ENCODE measurements at places on chromosomes 7 and 10. TPM values are rescaled to one million over a fixed set of nuclear protein-coding genes. Genes with fewer than 3 reads are reported as not detected.

C7orf57 gene
- total RNA-seq = 1.6 TPM

DNA sequence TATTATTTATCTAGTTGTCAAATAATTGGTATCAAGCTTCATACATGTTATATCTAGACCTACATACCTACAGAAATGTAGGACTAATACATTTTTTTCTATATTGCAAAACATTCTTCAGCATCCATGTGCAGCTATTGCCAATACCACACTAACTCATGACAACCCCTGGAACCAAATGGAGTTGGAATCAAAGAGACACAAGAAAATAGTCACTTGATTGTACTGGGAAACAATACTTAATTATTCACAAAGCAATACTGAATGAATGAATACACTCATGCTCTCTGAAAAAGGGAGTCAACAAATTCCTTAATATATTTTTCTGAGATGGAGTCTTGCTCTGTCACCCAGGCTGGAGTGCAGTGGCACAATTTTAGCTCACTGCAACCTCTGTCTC, 10.4 kb upstream of the CFAP43 start:
- H3K27me3 ChIP-seq = no peaks in the 10 kb centered on the region
- H3K4me3 ChIP-seq = no peak overlapping the region
- DNase-seq = no peak

SEC31B gene
- total RNA-seq = 16.0 TPM

DNA sequence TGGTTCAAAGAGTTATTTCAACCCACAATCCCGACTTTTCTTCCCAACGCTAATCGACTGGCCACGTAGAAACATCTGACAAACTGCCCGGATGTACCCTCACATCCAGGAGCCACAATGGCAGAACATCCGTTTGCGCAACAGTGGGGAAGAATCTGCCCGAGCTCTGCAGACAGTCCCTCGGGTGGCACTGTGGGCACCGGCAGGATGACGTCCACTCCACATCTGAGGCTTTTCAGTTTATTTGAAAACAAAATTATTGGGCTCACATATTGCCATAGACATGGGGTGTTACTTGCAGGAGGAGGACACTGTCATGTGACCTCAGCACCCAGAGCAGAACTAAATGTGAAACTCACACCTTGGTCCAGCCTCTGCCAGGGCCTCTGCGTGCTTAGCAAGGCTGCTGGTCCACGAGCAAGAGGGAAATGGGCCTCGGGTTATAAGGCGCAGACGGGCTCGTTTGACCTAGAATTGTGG, 84.1 kb downstream of the MKI67 start:
- H3K27ac ChIP-seq = no peak overlapping the region
- H3K36me3 ChIP-seq = no peaks in the 10 kb centered on the region
- H3K4me1 ChIP-seq = peaks cover 18% of the 10 kb centered on the region
- H3K4me3 ChIP-seq = no peak overlapping the region

DNA sequence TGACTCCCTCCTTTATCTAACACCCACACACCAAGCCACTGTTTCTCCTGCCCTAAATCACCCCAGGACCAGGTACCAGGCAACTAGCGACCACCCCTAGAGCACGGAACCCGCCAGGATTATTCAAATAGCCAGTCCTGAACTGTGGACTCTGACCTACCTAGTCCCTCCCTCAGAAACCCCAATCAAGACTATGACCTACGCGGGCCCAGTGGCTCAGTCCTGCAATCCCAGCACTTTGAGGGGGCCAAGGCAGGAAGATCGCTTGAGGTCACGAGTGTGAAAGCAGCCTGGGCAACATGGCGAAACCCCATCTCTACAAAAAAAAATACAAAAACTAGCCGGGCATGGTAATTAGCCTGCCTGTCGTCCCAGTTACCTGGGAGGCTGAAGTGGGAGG, 232.8 kb upstream of the FOXK1 start:
- no peaks in the 10 kb centered on the region for H3K36me3 ChIP-seq
- no peak for DNase-seq
- no peaks in the 10 kb centered on the region for H3K4me1 ChIP-seq
- H3K4me3 ChIP-seq = no peak overlapping the region
- no peak overlapping the region for H3K27ac ChIP-seq

UCMA gene
- total RNA-seq = not detected

DNA sequence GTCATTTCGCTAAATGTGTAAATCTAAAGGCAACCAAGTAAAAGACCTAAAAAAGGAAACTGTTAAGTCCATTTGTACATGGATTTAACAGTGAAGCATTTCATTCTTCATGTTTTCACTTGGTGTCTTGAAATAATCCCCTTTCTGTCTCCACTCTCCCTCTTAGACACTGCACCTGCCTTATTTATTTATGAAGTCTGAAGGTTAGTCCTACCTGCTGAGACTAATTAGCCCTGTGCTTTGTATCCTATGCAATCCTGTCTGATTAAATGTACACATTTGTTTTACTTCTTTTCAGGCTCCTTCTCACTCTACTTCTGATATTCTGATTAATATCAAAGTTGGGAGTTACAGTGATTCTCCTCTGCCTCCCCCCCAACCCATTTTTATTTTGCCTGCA, 1.9 kb upstream of the TCF7L2 start:
- no peaks in the 10 kb centered on the region for H3K36me3 ChIP-seq
- H3K4me1 ChIP-seq = peaks cover 19% of the 10 kb centered on the region
- no peak overlapping the region for H3K27ac ChIP-seq
- H3K4me3 ChIP-seq = no peak overlapping the region
- DNase-seq = no peak

- no peaks in the 10 kb centered on the region for H3K36me3 ChIP-seq
- no peaks in the 10 kb centered on the region for H3K4me1 ChIP-seq
- H3K27me3 ChIP-seq = no peaks in the 10 kb centered on the region
- no peak overlapping the region for H3K27ac ChIP-seq
- no peak for DNase-seq
These were observed 551.7 kb downstream of the HTR7 start for GRCh38 chr10:90306187-90306586.

DNA sequence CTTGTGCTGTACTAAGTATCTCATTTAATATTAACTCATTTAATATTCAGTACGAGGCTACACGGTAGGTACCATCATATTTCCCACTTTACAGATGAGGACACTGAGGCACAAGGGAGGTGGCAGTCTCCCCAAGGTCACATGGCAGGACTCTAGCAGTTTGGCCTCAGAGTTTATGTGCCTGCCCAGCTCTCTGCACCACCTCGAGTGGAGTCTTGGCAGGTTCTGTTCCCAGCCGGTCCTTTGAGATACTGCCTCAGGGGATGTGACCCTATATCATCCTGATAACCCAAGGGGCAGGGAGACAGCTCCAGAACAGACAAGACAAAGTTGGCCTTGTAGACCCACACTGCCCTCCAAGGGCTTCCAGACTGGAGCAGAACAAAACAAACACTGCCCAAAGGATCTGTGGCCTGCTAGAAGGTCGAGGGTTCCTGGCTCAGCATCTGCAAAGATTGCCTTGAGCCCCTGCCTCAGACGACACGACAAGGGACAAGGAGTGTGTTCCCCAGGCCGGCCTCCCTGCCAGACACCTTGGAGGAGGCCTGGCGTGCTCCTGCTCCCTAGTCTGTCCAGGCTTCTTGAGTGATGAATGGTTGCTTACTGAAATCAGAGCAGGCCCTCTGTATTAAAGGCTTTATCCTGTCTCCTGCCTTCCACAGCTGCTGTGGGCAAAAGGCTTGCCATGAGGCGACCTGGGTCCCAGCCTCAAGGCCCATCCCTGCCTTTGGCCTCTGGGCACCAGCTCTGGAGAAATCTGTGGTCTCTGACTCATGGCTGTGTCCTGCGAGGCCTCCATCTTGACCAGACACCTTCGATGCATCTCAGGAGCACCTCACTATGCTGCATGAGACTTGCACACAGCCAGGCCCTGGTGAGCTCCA, 3.9 kb upstream of the PWWP2B start:
- no peaks in the 10 kb centered on the region for H3K36me3 ChIP-seq
- no peaks in the 10 kb centered on the region for H3K27me3 ChIP-seq
- peaks cover 29% of the 10 kb centered on the region for H3K4me1 ChIP-seq
- no peak overlapping the region for H3K27ac ChIP-seq

- H3K27me3 ChIP-seq = no peaks in the 10 kb centered on the region
- no peak overlapping the region for H3K27ac ChIP-seq
- DNase-seq = no peak
- H3K36me3 ChIP-seq = no peaks in the 10 kb centered on the region
- H3K4me3 ChIP-seq = no peak overlapping the region
These were observed 1255.7 kb upstream of the LRRTM3 start for GRCh38 chr10:65670087-65670486.

GRCh38 chr7:131544021-131544420, 12.4 kb downstream of the PODXL start:
- H3K27me3 ChIP-seq = no peaks in the 10 kb centered on the region
- peaks cover 63% of the 10 kb centered on the region for H3K4me1 ChIP-seq

GRCh38 chr7:42338916-42339540, 102.0 kb upstream of the GLI3 start:
- no peaks in the 10 kb centered on the region for H3K36me3 ChIP-seq
- H3K4me3 ChIP-seq = no peak overlapping the region
- no peaks in the 10 kb centered on the region for H3K27me3 ChIP-seq
- no peak for DNase-seq
- H3K4me1 ChIP-seq = peaks cover 7% of the 10 kb centered on the region

DNA sequence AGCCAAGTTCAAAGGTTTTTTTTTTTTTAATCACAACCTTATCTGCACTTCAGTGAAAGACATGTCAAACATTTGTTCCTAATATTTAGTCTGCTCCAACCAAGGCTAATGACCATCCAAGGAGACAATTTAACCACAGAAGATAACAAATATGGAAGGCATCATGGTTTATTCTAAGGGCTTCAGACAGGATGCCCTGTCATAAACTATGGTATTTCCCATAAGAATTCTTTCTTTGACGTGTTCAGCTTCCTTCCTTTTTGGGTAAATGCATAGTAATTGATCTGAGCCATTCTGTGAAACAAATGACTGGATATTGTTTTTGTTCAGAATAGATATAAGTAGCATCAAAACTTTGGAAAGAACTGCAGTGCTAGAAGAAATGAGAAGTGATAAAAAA, 326.5 kb upstream of the AOAH start:
- no peak for DNase-seq
- H3K36me3 ChIP-seq = no peaks in the 10 kb centered on the region
- no peak overlapping the region for H3K27ac ChIP-seq
- H3K27me3 ChIP-seq = no peaks in the 10 kb centered on the region
- no peaks in the 10 kb centered on the region for H3K4me1 ChIP-seq
- H3K4me3 ChIP-seq = no peak overlapping the region

GRCh38 chr10:119769886-119770285, 44.0 kb downstream of the INPP5F start:
- H3K36me3 ChIP-seq = no peaks in the 10 kb centered on the region
- H3K27me3 ChIP-seq = no peaks in the 10 kb centered on the region
- no peak overlapping the region for H3K4me3 ChIP-seq
- H3K27ac ChIP-seq = no peak overlapping the region
- DNase-seq = no peak
- peaks cover 15% of the 10 kb centered on the region for H3K4me1 ChIP-seq

DNA sequence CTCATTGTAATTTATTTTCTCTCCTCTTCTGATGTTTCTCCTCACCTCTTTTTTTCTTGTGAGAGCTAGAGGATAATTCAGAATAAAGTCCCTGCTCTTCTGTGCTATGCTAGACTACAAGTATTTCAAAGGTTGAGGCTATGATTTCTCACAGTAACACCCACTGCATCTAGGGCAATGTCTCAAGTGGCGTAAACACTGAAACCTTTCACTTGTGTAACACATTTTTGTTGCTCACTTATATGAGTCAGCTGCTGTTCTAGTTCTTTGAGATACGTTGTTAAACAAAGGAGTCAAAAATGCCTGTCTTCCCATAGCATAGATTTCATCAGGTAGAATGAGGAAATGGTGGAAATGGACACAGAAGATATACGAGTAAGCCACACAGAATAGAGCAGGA, 305.1 kb upstream of the PITRM1 start:
- no peaks in the 10 kb centered on the region for H3K36me3 ChIP-seq
- no peak for DNase-seq
- no peak overlapping the region for H3K27ac ChIP-seq
- no peak overlapping the region for H3K4me3 ChIP-seq

- H3K4me3 ChIP-seq = no peak overlapping the region
- H3K36me3 ChIP-seq = no peaks in the 10 kb centered on the region
- DNase-seq = no peak
- no peaks in the 10 kb centered on the region for H3K4me1 ChIP-seq
These were observed 65.9 kb downstream of the DGKB start for GRCh38 chr7:14836571-14837189.

GRCh38 chr10:23199768-23200511, 7.8 kb downstream of the PTF1A start:
- H3K27me3 ChIP-seq = peaks cover 98% of the 10 kb centered on the region
- no peak for DNase-seq
- H3K4me3 ChIP-seq = no peak overlapping the region
- no peaks in the 10 kb centered on the region for H3K36me3 ChIP-seq
- no peak overlapping the region for H3K27ac ChIP-seq
- no peaks in the 10 kb centered on the region for H3K4me1 ChIP-seq

EBF3 gene
- total RNA-seq = 0.53 TPM

ECHS1 gene
- 59.5 TPM for total RNA-seq

- peaks cover 16% of the 10 kb centered on the region for H3K4me1 ChIP-seq
- H3K36me3 ChIP-seq = no peaks in the 10 kb centered on the region
- peak overlapping the region; percentile 67 for H3K27ac ChIP-seq
- no peak for DNase-seq
- no peak overlapping the region for H3K4me3 ChIP-seq
These were observed 349.2 kb upstream of the PRKCQ start for GRCh38 chr10:6929148-6929830.

PIP gene
- total RNA-seq = 12.6 TPM

DNA sequence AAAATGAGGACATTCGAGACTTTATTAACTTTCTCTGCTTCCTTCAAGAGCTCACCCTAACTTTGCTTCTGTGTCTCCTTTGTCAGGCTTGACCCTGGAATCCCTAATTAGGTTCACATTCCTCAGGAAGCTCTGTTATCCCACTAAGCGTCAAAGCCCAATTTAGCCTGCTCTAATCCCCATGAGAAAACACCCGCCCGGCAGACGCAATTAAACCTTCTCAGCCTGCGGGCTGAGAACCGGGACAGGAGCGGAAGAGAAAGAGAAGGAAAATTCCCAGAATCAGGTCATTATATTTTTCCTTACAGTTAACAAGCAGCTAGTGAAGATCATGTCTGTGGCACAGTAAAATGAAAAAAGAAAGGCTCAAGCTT, 93.0 kb downstream of the TNS3 start:
- no peak for DNase-seq
- no peaks in the 10 kb centered on the region for H3K36me3 ChIP-seq
- H3K4me3 ChIP-seq = no peak overlapping the region
- H3K27ac ChIP-seq = no peak overlapping the region
- H3K27me3 ChIP-seq = no peaks in the 10 kb centered on the region

SFTPA2 gene
- 14,717 TPM for total RNA-seq

DNA sequence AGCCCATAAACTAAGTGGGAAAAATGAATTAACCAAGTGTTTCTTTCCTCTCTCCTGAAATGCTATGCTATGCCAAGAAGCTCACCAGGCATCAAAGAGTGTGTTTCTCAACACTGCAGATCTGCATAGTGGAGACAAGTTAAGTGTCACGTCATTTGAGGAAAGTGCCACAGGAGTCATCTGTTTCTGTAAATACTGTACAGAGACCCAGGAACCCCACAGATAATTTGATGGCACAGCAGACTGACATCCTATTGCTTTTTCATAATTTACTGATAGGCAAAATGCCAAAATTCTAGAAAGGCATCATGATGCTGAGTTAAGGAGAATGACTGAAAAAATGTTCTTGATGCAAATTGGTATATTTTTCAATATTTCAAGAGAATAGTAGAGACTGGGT, 124.3 kb downstream of the NRCAM start:
- H3K27me3 ChIP-seq = no peaks in the 10 kb centered on the region
- no peak overlapping the region for H3K4me3 ChIP-seq
- no peak overlapping the region for H3K27ac ChIP-seq
- DNase-seq = no peak
- H3K36me3 ChIP-seq = no peaks in the 10 kb centered on the region
